Cortex of kidney (tissue), 1 donor: ENCODE measurements at places on chromosomes 16 and 17.

DNA sequence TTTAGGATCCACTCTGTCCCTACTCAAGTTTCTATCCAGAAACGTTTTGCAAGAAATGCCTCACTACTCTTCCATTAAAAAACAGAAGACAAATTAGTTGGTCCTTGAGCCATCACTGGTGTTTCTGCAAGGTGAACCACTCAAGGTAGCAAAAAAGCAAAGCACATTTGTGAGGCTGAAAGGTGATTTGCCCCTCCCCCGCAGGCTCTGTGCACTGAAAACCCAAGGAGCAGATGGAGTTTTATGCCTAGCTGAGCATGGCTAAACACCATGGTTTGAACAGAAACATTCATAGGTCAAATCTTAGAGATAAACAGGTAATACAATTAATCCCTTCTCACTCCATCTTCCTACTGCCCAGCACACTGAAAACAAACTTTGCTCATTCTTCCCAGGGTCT lies 538.2 kb upstream of the CDH5 start:
- DNase-seq, result no peak

- DNase-seq, result no peak
Measured at GRCh38 chr16:1942047-1942809, 771 bp downstream of the MSRB1 start.

- DNase-seq, result no peak
Measured at GRCh38 chr17:55931446-55931845, 180.6 kb downstream of the PCTP start.

GRCh38 chr17:49896860-49897259 lies 49.0 kb upstream of the TAC4 start:
- no peak for DNase-seq

GRCh38 chr16:67733734-67734470 lies 14.8 kb upstream of the GFOD2 start:
- DNase-seq, result no peak

DNA sequence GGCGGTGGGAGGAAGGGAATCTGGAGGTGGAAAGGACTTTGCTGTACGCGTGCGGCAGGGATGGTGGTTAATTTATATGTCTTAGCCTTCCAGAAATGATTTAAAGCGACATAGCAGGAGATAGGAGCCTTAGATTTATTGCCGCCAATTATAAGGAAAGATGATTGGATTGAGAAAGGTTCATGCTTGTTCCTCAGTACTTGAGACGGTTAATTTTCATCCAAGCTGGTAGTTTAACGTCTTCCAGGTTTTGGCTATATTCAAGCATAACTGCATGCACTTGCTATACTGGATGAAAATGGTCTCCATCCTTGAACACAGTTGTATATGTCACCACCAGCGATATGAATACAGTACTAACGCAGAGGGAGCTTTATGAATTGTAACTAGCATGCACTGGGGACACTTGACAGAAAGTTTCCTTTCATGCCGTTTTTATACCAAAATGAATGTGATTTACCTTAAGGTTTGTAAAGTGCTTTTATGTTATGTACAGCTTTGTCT lies 610 bp upstream of the PEX12 start:
- DNase-seq, result no peak

- DNase-seq, result no peak
Measured at GRCh38 chr17:60345233-60345632, 46.7 kb downstream of the USP32 start.

DNA sequence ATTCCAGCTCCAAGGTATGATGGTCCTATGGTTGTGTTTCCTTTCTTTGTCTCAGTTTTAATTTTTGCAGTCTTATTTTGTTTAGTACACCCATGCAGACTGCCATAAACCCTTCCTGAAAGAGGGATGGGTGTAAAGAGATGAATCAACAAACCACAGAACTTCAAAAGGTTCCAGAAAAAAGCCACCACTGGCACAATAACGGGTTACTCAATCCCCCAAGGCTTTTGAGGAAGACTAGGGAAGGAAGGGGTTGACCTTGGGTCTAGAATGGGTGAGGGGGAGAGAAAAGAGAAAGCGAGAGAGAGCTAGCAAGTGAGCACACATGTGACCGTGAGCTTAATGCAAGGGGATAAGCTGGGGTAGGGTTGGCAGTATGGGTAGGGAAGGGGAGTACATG lies 168.1 kb downstream of the XYLT1 start:
- DNase-seq, result no peak

DNA sequence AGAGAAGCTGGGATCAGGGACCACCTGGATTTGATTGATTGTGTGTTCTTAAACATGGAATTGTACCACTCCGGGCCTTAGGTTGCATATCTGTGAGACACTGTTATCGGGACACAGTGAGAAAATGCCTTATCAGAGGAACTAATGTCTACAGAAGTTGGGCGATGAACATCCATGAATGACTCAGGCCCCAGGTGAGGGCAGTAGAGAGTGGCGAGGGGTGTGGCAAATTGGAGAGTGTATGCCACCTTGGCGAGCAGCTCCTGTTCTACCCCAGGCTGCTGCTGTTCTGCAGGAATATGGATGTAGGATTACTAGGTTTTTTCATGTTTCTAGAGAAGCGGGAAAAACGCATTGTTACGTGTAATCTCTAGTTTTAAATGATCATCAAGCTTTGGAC lies 38.8 kb downstream of the CLEC16A start:
- DNase-seq, result no peak

GRCh38 chr16:84085773-84086172 lies 31.0 kb downstream of the MBTPS1 start:
- no peak for DNase-seq

GRCh38 chr17:65093930-65094329 lies 37.4 kb upstream of the GNA13 start:
- DNase-seq, result no peak

- DNase-seq, result no peak
Measured at GRCh38 chr16:50365791-50366575, 2.8 kb downstream of the BRD7 start.

GRCh38 chr17:66175892-66176291 lies 16.0 kb downstream of the CEP112 start:
- DNase-seq, result no peak

DNA sequence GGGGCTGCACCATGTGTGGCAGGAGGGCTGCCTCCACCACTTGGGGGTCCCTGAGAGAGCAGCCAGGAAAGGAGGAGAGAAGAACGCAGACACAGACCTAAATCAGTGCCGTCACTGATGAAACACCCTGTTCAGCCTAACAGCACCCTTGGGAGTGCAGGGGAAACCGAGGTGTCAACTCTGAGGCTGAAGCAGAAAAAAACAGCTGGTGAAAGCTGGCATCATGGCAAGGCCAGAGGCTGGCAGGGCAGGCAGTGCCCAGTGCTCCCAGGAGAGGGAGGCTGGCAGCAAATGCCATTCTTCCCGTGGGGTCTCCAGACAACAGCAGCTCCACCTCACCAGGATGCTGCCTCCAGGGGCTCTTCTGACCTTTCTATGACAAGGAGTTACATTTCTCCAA lies 23.1 kb downstream of the SPHK1 start:
- DNase-seq, result no peak

GRCh38 chr17:52160136-52160567 lies 1.6 kb upstream of the CA10 start:
- DNase-seq, result no peak

DNA sequence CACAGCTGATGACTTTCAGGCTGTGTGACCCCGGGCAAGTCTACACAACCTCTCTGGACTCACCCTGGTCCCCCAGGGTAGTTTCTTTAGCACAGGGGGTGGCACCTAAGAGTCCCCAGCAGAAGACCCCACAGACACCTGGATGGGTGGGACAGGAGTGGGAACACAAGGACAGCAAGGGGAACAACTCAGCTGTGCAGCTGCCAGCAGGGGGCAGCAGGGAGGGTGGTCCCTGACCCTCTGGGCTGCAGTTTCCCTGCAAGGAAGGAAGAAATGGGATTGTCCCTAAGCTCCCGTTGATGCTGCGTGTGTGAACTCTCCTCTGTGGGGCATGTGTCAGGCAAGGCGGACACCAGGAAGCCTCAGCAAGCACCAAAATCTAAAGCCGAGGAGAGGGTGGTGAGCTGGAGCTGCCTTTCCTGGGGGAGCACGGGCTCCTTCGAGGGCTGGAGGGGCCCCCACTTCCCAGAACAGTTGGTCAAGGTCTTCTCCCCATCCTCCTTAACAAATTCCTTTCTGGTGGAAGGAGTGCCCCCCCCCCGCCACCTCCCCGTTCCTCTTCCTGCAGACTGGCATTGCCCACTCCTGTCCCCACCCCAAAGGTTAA lies 24.1 kb upstream of the CDH5 start:
- DNase-seq, result no peak

DNA sequence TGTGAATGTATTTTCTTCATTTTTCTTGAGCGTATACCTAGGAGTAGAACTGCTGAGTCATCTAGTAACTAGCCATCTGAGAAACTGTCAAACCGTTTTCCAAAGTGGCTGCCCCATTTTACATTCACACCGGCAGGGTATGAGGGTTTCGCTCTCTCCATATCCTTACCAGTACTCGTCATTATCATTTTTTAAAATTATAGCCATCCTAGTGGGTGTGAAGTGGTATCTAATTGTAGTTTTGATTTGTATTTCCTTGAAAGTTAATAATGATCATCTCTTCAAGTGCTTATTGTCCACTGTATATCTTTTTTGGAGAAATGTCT lies 6.0 kb downstream of the RNF157 start:
- no peak for DNase-seq

DNA sequence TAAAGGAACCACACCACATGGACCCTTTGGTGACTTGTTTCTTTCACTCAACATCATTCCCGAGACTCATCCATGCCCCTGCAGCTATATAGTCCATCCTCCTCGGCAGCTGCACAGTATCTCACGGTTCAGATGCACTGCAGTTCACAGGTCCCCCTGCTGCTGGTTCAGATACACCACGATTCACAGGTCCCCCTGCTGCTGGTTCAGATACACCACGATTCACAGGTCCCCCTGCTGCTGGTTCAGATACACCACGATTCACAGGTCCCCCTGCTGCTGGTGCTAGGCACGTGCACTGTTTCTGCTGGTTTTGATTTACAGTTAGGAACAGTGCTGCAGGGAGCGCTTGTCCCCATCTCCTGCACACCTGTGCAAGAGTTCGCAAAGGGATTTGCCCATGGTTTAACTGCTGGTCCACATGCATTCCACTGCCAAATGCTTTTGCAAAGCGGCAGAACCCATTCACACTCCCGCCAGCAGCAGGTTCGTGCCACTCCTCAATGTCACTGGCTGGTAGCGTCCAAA lies 3.8 kb downstream of the HSDL1 start:
- no peak for DNase-seq

- DNase-seq, result no peak
Measured at GRCh38 chr17:58005728-58006559, 1.1 kb downstream of the SRSF1 start.

DNA sequence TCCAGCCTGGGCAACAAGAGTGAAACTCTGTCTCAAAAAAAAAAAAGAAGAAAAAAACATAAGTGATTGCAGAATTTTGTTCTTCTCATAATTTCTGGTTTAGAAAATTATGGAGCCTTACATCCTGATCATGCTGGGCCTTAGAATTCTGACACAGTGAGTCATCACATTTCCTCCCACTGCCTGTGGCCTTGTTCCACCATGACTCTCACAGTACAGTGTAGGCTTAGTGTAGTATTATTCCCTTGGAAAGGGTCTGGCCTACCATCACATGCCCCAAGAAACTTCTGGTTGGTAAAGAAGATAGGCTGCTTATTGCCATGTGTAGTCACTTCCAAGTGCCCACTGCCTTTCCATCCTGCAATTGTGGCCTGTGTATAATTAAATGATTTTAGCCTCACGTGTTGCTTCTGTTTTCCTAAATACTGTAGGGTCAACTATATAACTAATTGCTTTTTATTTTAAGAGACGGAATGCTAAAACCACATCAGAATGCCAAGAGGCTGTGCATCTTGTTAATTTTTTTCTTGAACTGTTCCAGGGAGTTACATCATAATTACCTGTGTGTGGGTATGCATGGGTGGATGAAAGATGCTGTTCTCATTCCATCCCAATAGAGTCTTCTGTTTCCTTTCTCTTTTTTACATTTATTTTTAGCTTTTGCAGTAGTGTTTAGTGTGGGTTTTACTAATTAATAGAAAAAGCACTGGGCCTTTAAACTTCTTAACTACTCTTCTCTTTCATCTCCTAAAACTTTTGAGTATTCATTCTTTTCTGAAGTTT lies 25.9 kb downstream of the OGFOD1 start:
- DNase-seq, result no peak

DNA sequence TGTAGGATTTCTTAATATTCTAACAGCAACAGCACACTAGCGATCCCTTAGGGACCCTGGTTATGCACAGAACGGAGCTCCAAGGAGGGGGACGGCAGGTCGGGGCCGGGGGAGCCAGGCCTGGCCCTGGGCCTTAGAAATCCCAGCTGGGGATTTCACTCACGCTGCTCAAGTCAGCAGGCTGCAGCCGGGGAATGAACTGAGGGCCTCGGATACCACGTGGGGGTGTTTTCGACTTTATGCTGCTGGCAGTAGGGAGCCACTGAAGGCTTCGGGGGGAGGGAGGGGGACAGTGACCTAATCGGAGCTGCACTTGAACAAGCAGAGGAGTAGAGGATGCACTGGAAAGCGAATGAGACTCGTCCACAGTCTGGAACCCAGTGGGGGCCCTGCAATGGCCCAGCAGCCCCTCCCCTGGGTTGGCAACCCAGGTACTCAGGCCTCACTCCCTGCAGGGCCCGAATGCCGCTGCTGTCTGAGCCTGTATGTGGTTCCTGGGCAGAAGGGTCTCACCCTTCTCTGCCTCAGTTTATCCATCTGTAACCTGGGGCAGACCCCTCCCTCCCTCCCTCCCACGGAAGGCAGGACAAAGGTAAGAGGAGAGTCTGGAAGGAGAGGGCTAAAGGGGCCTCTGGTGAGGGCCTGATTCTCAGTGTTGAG lies 53.7 kb downstream of the RPH3AL start:
- no peak for DNase-seq

GRCh38 chr17:30203471-30203981 lies 32.0 kb downstream of the SLC6A4 start:
- DNase-seq, result no peak

DNA sequence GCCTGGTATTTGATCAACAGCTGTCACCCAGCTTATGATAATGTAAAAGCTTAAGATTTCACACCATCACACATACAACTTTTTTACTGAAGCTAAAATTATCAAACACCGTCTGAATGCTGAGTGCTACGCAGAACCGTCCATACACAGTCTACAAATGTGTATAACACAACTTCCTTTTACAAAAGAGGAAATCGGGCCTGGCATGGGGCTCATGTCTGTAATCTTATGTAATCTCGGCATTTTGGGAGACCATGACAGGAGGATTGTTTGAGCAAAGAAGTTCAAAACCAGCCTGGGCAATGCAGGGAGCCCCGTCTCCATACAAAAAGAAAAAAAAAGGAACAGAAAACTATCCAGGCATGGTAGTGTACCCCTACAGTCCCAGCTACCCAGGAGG lies 19.6 kb upstream of the QRICH2 start:
- DNase-seq, result no peak

GRCh38 chr17:945672-946071 lies 33.9 kb downstream of the NXN start:
- DNase-seq, result no peak

GRCh38 chr17:76449126-76449525 lies 3.8 kb downstream of the UBE2O start:
- no peak for DNase-seq

- DNase-seq, result no peak
Measured at GRCh38 chr16:87369117-87369765, 14.3 kb downstream of the FBXO31 start.

GRCh38 chr16:86975445-86975844 lies 341.7 kb downstream of the C16orf95 start:
- no peak for DNase-seq
